ENCODE measurements at places on chromosomes 2 and 18. TPM values are rescaled to one million over a fixed set of nuclear protein-coding genes. Genes with fewer than 3 reads are reported as not detected.

COBLL1 gene
- polyA plus RNA-seq, result 38.3 TPM

- DNase-seq, result no peak
These were observed 292.6 kb downstream of the CALCRL start for GRCh38 chr2:187155476-187155875.

DNA sequence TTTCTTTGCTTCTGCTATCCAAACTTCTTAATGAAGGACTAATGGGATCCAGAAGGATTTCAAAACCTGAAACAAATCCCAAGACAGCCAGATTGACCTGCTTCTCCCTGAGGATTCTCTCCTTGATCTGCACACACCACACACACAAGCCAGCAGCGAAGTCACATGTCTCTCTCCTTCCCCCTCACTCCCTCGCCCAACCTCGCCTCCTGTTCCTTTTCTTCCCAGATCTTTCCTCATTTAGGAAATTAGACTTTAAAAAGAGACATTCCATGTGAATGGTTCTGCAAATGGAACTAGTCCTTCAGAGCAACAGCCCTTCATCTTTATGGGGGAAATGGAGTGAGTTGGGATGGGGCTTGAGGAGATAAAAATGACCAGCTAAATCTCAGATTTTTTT is 639.1 kb upstream of the SETBP1 start:
- DNase-seq, result no peak

DNA sequence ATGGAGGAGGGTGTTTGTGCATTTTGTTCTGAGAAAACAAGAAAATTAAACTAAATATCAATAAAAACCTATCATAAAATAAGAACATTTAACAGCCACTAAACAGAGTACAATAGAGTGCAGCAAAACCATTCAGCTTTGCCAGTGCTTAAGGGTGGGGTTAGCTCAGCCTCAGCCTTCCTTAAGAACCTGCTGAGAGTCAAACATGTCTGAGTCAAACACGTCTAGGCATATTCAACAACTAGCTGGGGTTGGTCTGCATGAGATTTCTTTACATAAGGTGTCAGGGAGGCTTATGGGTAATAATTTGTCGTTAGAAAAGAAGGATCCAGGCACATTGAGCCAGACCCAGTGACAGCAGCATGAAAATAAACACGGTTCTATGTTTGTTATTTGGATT is 298.2 kb downstream of the SP3 start:
- no peak for DNase-seq

- DNase-seq, result no peak
These were observed 40.0 kb downstream of the ITGA6 start for GRCh38 chr2:172467382-172467781.

DNA sequence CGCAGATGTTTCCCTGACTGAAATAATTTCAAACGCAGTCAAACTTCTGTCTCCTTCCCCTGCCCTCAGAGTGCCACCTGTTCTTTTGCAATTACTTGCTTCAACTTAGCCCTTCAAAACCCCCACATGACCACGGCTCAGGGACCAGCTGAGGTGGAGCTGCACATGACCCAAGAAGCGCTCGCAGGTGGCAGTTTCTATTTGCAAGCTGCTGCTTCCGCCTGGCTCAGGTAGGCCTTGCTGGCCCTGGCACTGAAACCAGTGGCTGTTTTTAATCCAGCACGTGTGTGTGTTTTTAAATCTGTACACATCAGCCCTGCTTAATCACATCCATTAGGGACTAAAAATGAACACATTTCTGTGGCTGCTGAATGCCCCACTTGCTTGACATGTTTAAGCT is 95.3 kb downstream of the CCDC93 start:
- no peak for DNase-seq

DNA sequence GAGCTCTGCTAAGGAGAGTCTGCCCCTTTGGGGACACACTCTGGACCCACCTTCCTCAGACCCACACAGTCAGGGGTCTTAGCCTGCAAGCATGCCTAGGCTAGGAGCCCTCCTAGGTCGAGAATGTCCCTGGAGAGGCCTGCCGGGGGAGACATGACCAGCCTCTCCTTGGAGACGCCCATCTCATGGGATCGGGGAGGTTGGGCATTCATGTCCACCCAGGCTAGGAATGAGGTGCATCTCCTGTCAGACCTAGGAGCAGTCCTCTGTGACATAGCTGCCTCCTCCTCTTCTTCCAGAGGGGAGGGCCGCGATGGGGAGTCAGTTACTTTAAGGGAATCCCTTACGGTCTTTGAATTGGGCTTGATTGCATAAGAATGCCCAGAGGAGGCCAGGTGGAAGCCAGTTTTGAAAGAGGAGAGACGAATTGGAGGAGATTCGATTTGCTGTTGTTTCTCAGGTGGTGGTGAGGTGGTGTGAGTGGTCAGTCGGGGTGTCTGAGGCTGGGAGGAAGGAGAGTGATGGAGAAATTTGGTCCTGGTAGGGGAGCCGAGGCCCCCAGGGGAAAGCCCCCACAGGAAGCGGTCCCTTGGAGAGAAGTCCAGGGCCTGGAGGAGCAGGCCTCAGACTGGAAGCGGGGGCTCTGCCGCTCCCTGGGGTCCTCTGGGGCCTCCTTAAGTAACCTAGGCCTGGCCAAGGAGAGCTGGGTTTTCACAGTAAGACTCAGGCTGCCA is 241.3 kb downstream of the DYSF start:
- no peak for DNase-seq

GRCh38 chr2:113755835-113756354 is 547 bp downstream of the SLC35F5 start:
- DNase-seq, result no peak

All from large intestine (tissue), 12 donors.